ENCODE measurements at places on chromosomes 4 and X. TPM values are rescaled to one million over a fixed set of nuclear protein-coding genes. Genes with fewer than 3 reads are reported as not detected.

Gene CLDN34
- total RNA-seq, result not detected

Gene PAK3
- total RNA-seq, result 8.0 TPM

Gene STS
- 8.5 TPM for total RNA-seq

Gene UGT2A3
- total RNA-seq, result not detected

DNA sequence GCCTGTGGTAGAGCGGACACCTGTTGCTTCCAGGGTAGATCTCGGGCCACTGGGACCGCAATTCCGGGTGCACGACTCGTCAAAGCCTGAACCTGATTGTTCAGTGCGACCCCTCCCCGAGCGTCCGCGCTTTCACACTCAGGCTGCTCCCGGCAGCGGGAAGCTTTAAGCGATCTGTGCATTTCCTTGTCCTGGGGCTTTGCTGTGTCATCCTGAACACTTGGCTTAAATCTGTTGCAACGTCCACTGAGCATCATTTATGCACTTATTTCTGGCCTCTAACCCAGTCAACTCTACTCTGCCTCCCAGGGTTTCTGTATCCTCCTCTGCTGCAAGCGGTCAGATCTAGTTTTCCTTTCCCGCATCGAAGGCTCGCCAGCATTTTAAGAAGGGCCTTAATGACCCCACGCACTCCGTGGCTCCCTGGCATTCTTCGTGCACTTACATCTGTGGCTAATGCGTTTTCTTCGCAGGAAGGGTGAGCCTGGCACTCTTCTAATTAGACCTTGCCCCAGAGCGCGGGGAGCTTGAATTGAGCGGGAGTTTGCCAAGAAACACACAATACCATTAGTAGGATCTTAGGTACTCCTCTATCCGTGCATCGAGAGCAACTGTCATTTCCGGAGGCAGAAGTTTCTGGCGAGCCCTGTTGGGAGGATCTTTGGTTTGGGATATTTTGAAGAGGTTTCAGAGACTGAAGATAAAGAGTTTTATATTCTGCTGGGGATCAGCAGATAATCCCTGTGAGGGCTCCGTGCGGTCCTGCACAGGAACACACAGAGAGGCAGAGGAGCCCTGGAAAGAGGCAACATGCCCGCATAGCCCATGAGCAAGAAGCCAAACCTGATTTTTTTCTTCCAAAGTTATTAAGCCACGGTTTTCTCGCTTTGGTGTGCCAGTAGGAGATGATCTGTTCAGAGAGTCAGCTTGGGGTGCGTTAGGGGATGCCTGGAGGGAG lies 654 bp upstream of the DDIT4L start:
- DNase-seq, result peak; percentile 66

DNA sequence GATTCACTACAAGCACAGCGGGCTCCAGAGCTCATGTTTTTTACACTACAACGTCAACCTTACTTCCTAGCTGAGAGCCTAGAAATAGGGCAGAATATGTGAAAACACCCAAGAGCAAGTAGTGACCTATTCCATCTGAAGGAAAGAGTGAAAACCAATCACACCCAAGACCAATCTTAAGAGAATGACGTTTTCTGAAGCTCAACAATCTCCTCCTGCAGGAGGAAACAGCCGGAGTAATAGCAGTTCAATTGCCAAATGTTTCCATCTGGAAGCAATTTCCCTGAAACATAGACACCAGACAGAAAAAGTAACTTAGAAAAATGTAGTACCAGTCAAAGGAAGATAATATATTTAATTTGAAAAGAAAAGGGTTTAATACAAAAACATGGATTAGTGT lies 142.4 kb downstream of the ANXA5 start:
- DNase-seq, result peak; percentile 97

- DNase-seq, result no peak
These were observed 69.3 kb upstream of the HELT start for GRCh38 chr4:184949020-184949419.

DNA sequence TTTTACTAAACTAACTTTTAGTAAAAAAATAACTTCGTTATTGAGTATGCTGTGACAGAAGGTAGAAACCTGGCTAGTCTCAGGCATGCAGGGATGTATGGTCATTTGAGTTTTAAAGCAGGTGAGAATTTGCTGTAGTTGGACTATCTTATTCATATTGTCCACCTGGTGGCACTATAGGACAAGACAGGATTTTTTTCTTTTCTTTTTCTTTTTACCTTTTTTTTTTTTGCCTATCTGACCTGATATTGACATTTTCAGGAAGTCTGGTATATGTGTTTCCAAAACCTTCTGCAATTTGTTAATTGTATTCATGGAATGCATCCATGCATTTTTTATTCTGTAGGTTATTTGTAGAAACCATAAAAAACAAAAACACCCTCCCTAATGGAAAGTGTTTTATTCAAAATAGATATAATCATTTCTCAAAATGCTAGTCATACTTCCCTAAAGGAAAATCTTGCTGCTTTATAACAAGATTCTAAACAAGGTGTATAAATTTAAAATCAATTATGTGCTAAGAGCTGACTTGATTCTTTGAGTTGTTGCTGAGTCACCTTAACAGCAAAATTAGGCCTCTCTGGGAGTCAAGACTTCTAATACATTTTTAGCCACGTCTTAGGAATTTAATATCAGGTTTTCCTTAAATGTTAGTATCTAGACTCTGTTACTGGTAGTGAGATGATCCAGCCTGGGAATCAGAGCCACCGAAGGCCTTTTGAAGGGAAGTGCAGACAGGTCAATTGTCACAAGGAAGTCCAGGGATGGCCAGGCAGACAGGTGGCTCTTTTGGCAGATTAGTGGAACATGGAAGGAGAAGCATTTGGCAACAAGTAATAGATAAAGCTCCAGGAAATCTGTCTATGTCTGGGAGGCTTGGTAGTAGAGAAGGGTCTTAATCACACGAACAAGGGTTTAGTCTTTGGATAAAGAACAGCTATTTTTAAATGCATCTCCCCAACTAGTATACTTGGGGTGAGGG lies 201.3 kb upstream of the GNPDA2 start:
- DNase-seq, result peak; percentile 51

GRCh38 chr4:72987741-72988729 lies 81.5 kb downstream of the COX18 start:
- DNase-seq, result no peak

DNA sequence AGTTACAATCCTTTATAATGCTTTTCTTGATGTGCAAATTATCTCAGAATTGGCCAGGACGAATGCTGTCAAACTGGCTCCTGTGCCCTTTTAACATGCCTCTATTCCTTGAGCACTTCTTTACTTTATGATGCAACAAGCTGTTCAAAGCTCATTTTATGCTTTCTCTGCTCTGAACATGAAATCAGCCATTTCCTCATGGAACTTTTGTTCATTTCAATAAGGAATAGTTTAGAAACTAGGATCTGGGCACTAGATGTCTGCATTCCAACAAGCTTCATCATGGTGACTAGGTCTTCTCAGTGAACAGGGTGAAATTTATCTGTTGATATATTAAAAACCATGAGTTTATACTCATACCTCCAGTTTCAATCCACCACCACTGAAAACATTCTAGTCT lies 87.3 kb upstream of the TEX13A start:
- DNase-seq, result no peak

DNA sequence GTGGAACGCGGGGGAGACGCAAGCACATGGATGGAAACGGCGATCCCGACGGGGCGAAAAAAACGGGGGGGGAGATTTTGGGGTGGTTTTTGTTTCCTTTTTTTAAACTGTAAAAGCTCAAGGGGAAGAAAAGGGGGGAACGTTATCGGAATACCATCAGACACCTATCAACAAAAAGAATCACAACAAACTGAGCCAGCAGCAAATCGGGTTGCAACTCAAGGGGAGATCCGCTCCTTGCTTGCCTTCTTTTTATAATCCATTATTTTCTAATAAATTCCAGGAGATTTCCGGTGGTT lies 616 bp downstream of the MAML3 start:
- DNase-seq, result no peak

DNA sequence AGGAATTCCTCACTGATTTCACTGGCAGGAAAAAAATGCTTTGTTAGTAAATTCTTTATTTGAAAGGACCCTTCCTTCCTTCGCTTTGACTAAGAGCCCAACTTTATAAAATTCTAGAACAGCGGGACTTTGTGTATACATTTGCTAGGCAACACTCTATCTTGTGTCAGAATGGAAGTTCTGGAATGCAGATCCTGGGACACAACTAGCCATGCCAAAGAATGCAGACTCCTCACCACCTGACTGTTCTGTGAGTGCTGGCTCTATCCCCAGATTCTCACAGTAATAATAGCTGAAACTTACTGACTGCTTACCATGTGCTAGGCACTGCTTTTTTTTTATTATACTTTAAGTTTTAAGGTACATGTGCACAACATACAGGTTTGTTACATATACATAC lies 73.3 kb upstream of the ZDHHC15 start:
- peak; percentile 48 for DNase-seq

Data from muscle of leg (tissue), 16 donors.